ENCODE measurements at places on chromosomes 5 and 9.

GRCh38 chr5:179268966-179269693 is 76.1 kb downstream of the ADAMTS2 start:
- DNase-seq, result no peak

- DNase-seq, result no peak
Measured at GRCh38 chr9:33187519-33188218, 20.5 kb upstream of the B4GALT1 start.

DNA sequence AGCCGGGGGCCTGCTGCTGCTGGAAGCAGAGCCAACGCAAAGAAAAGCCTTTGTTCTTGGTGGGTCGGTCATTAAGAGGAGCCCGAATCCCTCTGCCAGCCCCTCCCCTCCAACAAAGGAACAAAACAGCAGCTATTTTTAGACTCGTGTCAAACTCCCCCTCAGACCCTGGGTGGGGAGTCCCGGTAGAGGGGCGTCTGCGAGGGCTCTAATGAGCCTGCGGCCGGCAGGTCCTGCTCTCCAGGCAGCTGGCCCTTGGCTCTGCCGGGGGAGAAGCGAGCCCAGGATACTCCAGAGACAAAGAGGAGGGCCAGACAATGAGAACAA is 114.0 kb downstream of the LHX2 start:
- DNase-seq, result no peak

GRCh38 chr5:101435768-101436167 is 532.7 kb upstream of the ST8SIA4 start:
- no peak for DNase-seq

DNA sequence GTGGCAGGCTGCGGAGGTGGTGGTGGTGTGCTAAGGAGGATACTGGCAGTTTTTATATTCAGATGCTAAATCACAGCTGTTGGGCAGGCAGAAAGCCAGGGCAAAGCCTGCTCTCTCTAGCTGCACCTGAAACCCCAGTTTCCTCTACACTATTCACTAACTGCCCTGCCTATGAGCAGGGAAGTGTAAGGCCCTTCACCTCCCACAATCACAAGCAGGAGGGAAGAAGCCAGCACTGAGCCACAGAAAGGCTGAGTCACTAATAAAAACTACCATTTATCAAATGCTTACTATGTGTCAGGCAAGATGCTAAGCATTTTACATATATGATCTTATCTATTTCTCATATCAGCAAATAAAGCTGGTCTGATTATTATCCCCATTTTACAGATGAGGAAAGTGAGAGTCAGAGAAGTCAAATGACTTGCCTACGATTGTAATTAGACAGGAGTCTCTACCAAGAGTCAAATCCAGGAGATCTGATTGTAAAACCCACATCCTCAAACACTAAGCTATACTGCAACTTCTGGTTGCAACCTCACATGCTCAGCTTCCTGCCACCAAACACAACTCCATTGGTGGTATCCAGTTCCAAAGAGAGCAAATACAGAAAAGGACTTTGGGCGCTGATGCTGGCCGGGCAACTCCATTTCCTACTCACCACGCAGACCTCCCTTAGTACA is 17.7 kb upstream of the IL6ST start:
- peak; percentile 3 for DNase-seq
